ENCODE measurements at places on chromosomes 2 and 18.

DNA sequence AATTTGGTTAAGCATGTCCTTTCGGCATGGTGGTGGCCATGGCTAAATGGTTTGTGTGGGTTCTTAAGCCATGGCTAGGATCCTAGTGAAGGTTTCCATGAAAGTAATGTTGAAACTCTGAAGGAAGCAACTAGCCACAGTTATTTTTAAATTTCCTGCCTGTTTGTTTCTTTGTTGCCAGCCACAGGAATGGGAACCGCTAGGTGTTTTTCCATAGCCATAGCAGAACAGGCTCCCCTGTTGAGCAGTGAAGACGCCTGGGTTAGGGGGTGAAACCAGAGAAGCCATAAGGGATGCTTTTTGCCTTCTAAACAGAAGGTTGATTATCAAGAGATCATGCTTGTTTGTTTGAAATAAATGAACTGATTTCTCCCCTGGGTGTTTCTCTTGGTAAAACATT is 60.1 kb upstream of the CHMP1B start:
- no peak for DNase-seq

GRCh38 chr2:31150120-31150670 is 12.0 kb upstream of the GALNT14 start:
- DNase-seq: no peak

DNA sequence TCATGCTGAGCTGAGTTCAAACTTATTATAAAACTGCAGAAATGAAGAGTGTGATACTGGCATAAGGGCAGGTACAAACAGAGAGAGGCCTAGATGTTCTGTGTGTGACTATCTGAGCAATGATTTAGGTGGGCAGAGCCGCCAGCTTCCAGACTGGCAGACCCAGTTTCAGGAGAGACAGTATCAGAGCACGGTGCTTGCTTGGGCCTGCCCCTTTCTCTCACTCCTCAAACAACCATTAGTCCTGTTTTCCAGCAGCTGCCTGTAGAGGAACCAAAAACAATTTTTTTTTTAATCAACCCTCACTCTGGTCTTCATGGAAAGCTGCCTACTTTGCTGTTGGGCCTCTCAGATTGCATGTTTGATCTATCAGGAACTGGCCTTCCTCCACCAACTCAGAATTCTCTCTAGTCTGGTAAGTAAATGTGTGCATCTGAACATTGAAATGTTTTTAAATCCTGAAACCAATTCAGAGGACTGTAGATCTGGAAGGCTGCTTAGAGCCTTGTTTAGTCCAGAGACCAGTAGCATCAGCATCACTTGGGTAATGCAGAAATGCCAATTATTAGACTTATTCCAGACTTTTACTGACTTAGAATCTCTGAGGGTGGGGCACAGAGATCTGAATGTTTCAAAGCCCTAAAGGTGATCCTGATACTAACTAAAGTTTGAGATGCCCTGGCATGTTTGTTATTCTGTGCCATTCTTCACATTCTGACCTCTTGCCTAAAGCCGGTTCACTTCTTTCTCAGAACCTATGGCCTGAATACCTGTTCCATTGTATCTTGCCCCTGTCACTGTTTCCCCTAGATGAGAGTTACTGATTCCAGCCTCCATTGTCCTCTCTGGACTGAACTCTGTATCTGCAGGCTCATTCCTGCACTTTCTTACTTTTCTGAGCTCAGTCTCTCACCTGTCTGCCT is 24.8 kb upstream of the CRIM1 start:
- no peak for DNase-seq

DNA sequence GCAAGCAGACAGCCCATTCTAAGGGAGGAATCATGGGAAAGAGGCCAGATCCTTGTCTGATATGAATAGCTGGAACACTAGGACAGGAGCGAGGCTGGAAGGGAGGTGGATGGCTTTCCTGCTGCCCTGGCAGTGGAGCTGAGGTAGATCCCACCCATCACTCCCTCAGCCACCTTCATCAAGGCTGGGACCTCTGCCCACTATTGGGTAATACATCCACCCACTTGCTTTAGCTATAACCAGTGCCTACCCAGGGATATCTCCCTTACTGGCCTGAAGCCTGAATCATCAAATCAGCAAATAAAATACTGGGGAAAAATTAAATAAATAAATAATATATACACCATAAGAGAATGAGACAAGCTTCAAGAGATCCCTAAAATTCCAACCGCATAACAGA is 183.2 kb upstream of the KYNU start:
- DNase-seq: no peak

DNA sequence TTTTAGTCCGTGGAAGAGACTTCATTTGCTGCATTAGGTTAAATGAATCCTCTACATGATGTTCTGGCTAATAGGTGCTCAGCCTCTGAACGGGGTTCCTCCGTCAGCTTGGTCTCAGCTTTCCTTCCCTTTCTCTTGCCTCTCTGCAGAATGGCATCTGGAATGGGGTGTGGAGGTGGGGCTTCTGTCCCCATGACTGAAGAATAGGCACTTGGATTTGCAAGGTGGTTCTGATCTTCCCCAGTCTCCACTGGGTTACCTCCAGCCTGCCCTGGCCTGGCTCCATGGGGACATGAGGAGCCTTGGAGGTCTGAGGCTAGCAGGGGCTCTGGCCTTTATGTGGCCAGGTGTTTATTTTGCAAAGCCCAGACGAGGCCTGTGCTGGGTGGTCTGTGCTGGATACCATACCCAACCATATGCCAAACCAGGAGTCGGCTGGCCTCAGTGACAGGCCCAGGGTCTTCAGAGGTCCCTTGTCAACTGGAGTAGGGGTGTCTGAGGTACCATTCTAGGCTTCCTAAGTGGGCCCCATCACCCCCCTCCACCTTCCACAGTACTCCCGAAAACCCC is 28.2 kb upstream of the LAPTM4A start:
- no peak for DNase-seq

- DNase-seq: peak; percentile 58
Measured at GRCh38 chr18:51196118-51196810, 1.2 kb downstream of the MEX3C start.

GRCh38 chr2:135504811-135505210 is 26.2 kb downstream of the ZRANB3 start:
- DNase-seq: no peak

DNA sequence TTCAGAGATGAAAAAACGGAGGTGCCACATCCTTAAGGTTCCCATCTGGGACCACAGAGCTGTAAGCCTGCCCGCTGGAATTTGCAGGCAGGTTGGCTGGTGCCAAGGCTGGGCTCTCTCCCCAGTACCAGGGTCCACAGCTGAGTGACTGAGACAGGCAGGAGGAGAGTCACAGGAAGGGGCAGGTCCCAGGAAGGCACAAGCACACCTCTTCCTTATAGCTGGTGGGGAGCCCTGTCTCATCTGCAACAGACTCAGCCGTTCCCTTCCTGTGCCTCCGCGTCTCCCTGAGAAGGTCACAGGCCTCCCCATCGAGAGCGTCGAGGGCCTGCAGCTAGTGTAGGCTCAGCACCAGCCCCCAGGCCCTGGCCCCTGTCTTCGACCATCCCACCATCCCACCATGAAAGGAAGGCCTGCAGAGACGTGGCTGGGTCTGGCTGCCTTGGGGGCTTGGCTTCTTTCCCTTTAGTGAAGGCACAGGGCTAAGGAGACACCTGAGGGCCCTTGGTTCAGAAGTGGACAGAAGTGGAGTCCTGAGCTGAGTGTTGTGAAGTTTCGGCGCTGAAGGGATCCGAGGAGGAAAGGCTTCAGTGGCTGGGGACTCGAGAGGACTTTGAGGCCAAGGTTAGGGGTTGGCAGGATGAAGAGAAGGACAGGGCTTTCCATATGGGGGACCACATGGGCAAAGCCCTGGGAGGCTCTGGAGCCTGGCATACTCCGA is 26.8 kb downstream of the GLI2 start:
- DNase-seq: no peak

GRCh38 chr2:148674063-148675020 is 29.8 kb downstream of the EPC2 start:
- DNase-seq: no peak

DNA sequence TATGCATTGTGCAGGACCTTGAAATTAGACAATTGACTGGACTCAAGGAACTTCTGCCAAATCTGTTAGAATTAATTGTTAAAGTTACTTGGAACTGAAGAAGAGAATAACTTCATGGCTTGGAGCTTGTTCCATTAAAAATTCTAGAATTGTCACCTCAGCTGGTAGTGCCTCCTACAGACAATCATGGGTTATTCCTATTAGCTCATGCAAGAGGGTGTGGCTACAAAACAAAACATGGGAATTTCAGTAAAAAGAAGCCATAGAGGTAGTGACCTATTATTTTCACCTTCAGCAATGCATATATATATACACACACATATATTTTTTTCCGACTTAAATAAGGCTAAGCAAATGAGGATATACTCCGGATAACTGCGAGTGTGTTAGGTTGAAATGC is 181.9 kb upstream of the DTNA start:
- DNase-seq: no peak

GRCh38 chr2:121969166-121969565 is 213.7 kb downstream of the TSN start:
- DNase-seq: peak; percentile 29

GRCh38 chr2:62340994-62341484 is 145.1 kb downstream of the B3GNT2 start:
- peak; percentile 32 for DNase-seq

DNA sequence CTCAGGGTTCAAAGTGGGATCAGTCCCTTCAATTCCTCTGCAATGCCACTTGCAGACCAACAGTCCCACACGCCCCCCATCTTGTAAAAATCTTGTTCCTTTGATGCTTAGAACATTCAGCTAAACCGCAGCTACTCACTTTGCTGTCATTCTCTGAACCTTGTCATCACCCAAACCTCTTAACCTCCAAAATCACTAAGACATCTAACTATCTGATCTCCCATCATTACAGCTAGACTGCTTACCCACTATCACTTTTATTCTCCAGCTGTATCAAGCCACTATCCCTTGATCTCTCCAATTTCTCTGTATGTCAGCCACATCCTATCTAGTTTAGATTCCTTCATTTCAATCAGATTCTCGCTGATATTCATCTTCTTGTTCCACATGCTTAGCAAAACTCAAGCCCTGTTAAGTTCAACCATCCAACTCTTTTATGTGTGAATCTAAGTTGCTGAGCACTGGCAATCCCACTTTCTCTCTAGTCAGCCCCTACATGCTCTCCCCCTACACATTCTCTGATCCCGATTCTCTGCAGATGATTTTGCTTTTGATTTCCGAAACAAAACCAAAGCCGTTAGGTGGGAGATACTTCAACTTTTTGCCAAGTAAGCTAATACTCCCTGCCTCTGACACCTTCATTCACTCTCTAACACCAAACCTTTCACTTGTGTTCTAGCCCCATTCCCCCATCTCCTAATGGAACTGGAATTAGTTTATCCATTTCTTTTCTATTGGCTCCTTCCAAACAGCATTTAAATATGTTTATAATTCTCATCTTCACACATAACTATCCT is 4.6 kb downstream of the GTF3C2 start:
- no peak for DNase-seq

DNA sequence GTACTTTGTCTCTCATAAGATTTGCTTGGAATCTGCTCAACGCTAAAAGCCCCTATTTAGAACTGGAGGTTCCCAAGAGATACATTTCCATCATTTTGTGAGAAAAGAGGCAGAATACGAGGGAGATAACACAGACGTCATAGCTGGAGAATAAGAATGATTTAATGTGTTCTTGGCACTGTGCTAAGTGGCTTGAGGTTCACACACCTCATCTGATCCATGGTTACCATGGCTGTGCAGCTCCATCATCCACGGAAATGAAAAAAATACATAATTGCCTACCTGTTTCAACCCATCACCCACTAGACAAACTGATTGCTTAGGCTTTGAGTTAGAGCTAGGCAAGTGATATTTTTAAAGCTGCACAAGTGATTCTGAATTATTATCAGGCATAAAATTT is 227.6 kb downstream of the SLC8A1 start:
- DNase-seq: no peak

- DNase-seq: no peak
Measured at GRCh38 chr2:69665152-69665551, 21.6 kb upstream of the AAK1 start.

GRCh38 chr18:46282177-46282570 is 178.0 kb downstream of the HAUS1 start:
- no peak for DNase-seq

DNA sequence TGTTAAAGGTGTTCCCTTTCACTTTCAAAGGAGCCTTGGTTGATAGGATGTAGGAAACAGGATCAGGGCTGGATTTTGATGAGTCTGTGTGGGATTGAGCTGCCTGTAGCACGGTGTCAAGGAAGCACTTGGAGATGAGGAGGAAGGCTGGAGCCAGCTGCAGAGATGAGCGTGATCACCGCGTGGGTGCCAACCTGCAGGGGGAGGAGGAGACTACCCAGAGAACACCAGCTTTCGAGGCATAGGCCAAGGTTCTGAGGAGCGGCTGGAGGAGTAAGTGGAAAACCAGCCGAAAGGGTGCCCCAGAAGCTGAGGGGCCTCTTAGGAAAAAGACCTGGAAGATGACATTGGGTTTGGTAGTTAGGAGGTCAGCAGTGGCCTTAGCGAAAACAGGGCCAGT is 64.2 kb downstream of the TGOLN2 start:
- no peak for DNase-seq

- DNase-seq: peak; percentile 67
Measured at GRCh38 chr2:112784199-112785189, at the start of gene IL1A. Gene IL1A, minus strand, starts transcription at chr2:112784493. Its CDS starts 723 bp downstream, at chr2:112783770.

GRCh38 chr2:236857246-236857645 is 228.4 kb upstream of the COPS8 start:
- DNase-seq: no peak

- DNase-seq: peak; percentile 16
Measured at GRCh38 chr2:39118786-39119499, 1.9 kb downstream of the SOS1 start.

- no peak for DNase-seq
Measured at GRCh38 chr2:4272261-4272858, 569.0 kb downstream of the DCDC2C start.
